Uterus (tissue), 4 donors: ENCODE measurements at places on chromosomes 6 and 20.

- no peak for DNase-seq
These were observed 27.8 kb upstream of the MYCT1 start for GRCh38 chr6:152669895-152670294.

- DNase-seq = no peak
These were observed 6.7 kb upstream of the C2 start for GRCh38 chr6:31920811-31921210.

DNA sequence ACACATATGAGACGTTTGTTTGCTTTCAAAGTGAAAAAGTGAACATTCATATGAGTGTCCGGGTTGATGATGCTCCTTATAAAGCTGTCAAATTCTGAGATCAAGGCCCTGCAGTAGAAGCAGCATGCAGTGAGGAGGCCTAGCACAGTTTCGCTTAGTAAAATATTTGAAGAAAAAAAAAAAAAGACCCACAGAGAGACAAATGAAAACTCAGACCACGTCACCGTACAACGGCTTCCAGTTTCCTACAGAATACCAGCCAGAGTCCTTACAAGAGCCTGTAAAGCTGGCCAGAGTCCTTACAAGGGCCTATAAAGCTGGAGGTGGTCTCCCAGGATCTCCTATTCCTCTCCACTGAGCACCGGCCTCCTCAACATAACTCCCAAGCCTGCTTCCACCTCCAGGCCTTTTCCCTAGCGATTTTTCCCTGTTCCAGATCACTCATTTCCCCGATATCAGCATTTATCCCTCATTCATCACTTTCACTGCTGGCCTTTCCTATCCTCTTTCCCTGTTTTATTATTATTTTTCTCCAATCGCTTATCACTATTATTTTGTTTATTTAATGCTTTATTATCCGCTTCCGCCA lies 1.5 kb upstream of the HMGN4 start:
- DNase-seq = peak; percentile 36

DNA sequence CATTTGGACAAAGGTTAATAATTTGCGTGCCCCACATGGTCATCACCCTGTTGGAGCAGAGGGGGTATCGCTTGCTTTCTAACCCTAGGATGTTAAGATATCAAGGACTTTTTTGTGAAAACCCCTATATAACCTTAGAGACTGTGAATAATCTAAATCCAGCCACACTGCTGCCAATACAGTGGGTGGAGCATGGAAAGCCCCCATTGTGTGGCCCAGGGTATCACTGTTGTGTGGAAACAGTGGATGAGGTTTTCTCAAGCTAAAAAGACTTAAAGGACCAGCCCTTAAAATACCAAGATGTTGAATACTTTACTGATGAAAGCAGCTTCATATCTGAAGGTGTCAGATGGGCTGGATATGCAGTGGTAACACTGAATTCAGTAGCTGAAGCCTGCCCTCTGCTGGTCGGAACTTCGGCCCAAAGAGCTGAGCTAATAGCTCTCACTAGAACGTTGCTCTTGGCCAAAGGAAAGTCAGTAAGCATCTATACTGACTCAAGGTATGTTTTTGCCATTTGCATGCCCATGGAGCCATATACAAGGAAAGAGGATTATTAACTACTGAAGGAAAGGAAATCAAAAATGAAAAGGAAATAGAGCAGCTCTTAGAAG lies 695.2 kb downstream of the PHF3 start:
- peak; percentile 62 for DNase-seq

DNA sequence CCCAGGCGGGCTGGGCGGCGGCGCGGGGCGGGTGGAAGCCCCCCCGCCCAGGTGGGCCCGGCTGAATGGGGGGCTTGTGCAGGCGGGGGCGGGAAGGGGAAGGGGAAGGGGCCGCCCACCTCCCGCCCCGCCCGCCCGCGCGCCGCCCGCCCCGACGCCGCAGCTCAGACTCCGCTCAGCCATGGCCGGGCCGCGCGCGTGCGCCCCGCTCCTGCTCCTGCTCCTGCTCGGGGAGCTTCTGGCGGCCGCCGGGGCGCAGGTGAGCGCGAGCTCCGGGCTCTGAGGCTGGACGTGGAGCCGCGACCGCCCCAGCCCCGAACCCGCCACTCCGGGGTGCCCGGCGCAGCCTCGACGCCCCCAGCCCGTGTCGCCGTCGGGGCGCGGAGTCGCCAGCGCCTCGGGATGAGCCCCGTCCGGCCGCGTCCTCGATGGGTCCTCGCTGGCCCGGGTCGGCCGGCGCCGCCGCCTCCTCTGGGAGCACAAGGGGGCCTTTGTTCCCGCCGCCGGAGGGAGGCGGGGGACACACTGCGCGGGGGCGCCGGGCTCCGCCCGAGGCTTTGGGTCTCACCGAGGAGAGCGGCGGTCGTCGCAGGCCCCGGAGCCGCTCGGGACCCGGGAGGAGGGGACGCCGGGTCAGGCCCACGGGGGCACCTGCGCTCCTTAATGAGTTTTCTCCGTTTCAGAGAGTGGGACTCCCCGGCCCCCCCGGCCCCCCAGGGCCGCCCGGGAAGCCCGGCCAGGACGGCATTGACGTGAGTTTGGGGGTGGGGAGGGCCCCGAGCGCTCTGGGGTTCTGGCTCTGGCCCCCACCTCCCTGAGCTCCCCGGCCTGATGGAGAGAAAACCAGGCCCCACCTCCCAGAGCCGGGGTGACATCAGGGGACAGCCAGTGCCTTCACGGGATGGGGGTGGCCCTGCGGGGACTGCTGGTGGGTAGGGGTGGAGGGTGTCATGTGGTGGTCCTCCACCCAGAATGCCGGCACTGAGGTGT lies at the start of gene COL9A3:
Gene COL9A3 (plus strand): TSS at position 167 of the 990 bp plus-strand sequence. CDS start 15 bp downstream, at position 182.
- DNase-seq = no peak

- no peak for DNase-seq
These were observed 9.7 kb downstream of the MOCS3 start for GRCh38 chr20:50968289-50968688.

- no peak for DNase-seq
These were observed 57.4 kb upstream of the RNF144B start for GRCh38 chr6:18329776-18330175.

DNA sequence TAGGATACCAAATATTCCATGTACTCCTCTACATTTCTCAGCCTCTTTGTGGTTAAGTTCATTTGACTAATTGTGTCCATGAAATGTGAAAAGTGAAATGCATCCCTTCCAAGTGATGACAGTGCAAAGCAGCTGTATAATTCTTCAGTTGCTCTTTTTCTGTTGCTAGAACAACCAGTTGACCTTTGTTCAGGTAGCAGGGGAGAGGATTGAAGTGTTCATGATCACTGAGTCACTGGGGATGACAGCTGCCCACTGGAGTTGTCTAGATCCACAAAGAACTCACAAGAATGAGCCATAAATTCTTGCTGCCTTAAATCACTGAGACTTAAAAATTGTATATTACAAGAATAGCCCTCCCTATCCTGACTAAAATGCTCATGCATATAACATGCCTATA lies 254.6 kb downstream of the EPHA7 start:
- no peak for DNase-seq

GRCh38 chr6:167937948-167938911 lies 59.2 kb upstream of the KIF25 start:
- no peak for DNase-seq

DNA sequence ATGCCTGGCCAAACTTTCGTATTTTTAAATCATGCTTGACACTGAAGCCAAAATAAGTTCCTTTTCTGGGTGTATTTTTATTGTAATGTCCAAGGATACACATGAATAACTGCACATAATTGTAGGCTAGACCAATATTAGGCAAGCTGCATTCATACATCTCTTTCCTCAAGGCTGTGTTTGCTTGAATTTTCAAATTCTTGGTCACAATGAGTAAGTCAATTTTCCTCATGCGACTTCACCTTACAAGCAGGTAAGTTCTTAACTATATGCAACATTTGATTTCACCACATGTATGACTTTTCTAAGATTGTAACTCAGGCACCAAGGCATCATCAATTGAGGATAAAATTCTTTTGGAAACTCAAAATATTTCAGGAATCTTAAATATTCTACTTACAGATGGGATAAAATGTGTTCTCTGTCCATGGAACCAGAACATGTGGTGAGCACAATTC lies 112.4 kb upstream of the ZNF217 start:
- DNase-seq = no peak

- DNase-seq = no peak
These were observed 54.1 kb downstream of the ATXN1 start for GRCh38 chr6:16706911-16707783.

DNA sequence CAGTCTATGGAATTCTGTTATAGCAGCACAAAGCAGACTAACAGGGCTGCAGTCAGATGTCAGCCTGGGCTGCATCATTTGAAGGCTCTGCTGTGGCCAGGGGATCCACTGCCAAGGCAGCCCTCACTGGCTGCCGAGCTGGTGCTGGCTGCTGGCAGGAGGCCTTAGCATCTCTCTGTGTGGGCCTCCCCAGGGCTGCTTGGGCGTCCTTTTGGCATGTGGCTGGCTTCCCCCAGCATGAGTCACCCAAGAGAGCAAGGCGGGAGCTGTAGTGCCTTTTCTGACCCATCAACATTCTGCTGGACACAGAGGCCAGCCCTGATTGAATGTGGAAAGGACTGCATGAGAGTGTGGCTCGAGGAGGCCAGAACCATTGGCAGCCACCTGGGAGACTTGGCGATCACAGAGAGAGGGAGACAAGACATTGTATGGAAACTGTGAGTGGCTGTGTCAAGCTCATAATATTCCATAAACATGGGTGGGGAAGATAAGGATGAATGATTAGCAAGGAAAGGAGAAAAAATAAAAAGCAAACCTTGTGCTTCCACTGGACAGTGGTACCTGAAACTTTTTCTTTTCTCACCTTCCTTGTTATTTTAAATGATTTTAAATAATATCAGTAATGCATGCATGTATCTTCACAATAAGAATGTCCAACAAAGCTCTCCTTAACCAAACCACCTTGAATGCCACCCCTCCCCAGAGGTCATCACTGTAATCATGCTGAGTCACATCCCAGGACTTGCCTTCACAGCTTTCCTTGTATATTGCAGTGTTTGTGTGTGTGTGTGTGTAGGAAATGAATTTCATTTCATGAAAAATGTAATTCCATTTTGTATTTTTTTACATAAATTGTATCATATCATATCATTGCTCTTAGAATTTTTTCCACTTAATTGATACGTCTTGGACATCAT lies 55.0 kb upstream of the VSX1 start:
- DNase-seq = no peak

DNA sequence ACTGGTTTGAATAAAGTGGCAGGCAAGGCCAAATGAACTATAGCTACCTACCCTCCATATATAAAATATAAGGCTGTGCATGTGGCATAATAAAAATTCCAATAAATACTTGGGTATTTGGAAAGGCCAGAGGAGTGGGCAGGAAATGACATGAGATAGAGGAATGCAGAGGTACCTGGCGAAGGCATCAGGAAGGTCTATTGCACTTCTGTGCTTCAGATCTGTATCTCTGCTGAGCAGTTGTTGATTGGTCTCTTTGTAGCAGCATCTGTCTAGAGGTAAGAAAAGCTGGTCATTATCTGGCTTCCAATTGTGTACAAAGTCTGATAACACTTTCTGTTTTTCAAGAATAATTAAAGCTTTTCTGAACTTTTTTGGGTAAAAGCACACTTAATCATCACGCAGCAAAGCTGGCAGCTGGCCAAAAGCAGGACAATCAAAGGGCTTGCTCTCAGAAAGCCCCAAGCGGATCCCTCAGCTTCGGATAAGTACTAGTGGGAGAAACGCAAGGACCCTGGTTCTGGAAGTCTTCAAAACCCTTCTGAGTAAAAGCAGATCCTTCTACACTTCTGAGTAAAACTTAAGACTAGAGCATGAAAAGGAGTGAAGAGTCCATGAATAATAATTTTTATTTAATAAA lies 120.1 kb upstream of the TCF21 start:
- peak; percentile 77 for DNase-seq

DNA sequence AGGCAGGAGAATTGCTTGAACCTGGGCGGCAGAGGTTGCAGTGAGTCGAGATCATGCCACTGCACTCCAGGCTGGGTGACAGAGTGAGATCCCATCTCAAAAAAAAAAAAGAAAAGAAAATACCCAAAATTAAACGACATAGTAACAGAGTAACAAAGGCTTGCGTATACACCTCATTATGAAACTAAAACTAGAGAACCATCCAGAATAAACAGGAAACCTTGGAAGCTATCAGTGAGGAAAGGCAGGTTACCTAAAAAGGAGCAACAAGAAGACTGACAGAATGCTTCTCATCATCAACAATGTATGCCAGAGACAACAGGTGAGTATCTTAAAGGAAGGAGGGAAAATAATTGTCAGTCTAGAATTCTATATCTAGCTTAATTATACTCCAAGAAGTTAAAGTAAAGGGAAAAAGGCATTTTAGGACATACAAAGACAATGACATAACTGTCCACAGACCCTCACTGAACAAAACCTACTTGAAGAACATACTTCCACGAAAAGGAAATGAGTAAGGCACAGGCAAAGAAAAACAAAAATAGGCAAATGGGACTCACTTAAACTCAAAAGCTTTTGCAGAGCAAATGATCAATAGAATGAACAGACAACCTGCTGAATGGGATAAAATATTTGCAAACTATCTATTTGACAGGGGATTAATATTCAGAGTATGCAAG lies 64.1 kb upstream of the NT5E start:
- no peak for DNase-seq

- DNase-seq = no peak
These were observed 28.2 kb upstream of the FUCA2 start for GRCh38 chr6:143539734-143540133.

- no peak for DNase-seq
These were observed 567.2 kb downstream of the KIF16B start for GRCh38 chr20:16005915-16006493.

GRCh38 chr20:23358923-23359593 lies 2.9 kb upstream of the GZF1 start:
- no peak for DNase-seq

GRCh38 chr6:143339223-143339622 lies 111.3 kb downstream of the ADAT2 start:
- DNase-seq = no peak

DNA sequence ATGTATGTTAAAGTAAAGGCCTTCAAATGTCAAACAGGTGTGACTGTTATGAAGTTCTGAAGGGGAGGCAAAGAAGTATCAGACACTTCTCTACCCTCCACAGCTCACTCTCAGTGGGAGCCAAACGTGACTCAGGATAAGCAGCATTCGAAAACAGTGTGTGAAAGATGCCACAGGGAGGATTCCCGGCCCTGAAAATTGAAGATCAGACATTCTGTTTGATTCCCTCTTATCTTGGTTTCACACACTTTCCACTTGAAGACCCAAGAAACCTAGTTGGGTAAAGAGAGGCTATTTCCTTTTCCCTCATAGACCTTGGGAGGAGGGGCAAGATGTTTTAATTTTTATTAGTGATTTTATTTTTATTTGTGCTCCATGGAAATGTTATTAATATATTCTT lies 164.2 kb upstream of the SUPT3H start:
- no peak for DNase-seq

- DNase-seq = no peak
These were observed 90.8 kb upstream of the AFDN start for GRCh38 chr6:167735951-167736288.

GRCh38 chr6:169225131-169225576 lies 28.5 kb downstream of the THBS2 start:
- DNase-seq = peak; percentile 77

GRCh38 chr6:56756219-56756789 lies 113.6 kb upstream of the DST start:
- no peak for DNase-seq

DNA sequence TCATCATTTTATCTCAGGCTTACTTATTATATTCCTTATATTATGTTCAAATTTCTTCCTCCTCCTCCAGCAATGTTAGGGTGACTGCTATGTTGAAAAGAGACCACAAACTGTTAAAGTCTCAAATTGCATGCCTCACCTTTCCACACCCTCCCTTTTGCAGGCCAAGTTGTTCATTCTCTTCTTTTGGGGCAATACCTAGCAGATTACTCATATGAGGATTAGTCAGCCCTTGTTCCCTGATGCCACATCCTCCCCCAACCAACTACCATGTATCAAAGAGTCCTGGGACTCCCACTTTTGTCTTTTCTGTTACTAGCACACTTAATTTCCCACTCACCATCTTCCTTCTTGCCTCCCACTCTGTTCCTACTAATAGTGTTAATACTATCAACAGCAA lies 434.7 kb downstream of the BCKDHB start:
- no peak for DNase-seq
